ENCODE measurements at places on chromosomes 4 and X.
A peak's percentile ranks its signal among the peaks of the same experiment; 100 is the strongest.

- no peaks in the 10 kb centered on the region for H3K4me1 ChIP-seq
- no peak overlapping the region for H3K27ac ChIP-seq
- no peak overlapping the region for H3K4me3 ChIP-seq
- H3K27me3 ChIP-seq: no peaks in the 10 kb centered on the region
- H3K36me3 ChIP-seq: no peaks in the 10 kb centered on the region
These were observed 136.0 kb downstream of the GABRB1 start for GRCh38 chr4:47167081-47168035.

- no peak overlapping the region for H3K27ac ChIP-seq
- H3K36me3 ChIP-seq: no peaks in the 10 kb centered on the region
- no peaks in the 10 kb centered on the region for H3K27me3 ChIP-seq
- H3K4me3 ChIP-seq: no peak overlapping the region
- H3K4me1 ChIP-seq: no peaks in the 10 kb centered on the region
These were observed 32.7 kb downstream of the NEXMIF start for GRCh38 chrX:74892561-74892960.

- no peaks in the 10 kb centered on the region for H3K36me3 ChIP-seq
- H3K4me3 ChIP-seq: no peak overlapping the region
- no peaks in the 10 kb centered on the region for H3K27me3 ChIP-seq
- H3K27ac ChIP-seq: peak overlapping the region; percentile 57
- H3K4me1 ChIP-seq: peaks cover 22% of the 10 kb centered on the region
These were observed 295.4 kb downstream of the RAPGEF2 start for GRCh38 chr4:159398236-159398638.

DNA sequence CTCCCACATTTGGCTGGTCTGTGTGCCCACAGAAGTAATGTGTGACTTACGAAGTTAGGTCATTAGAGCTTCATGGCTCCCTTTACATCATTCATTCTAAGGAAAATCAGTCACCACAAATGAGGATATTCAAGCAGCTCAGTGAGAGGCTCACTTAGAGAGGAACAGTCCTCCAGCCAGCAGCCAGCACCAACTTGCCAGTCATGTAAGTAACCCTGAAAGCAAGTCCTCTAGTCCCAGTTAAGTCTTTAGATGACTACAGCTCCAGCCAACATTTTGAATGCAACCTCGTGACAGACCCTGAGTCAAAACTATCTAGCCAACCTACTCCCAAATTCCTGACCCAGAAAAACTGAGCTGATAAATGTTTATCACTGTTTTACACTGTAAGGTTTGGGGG lies 71.3 kb downstream of the LRBA start:
- no peaks in the 10 kb centered on the region for H3K4me1 ChIP-seq
- H3K27me3 ChIP-seq: no peaks in the 10 kb centered on the region
- H3K27ac ChIP-seq: no peak overlapping the region
- DNase-seq: no peak
- H3K36me3 ChIP-seq: no peaks in the 10 kb centered on the region

- peaks cover 32% of the 10 kb centered on the region for H3K4me1 ChIP-seq
- peak overlapping the region; percentile 29 for H3K4me3 ChIP-seq
- DNase-seq: no peak
- peak overlapping the region; percentile 13 for H3K27ac ChIP-seq
- H3K27me3 ChIP-seq: peaks cover 27% of the 10 kb centered on the region
- no peaks in the 10 kb centered on the region for H3K36me3 ChIP-seq
These were observed 29.1 kb upstream of the BCORL1 start for GRCh38 chrX:129953334-129953648.

DNA sequence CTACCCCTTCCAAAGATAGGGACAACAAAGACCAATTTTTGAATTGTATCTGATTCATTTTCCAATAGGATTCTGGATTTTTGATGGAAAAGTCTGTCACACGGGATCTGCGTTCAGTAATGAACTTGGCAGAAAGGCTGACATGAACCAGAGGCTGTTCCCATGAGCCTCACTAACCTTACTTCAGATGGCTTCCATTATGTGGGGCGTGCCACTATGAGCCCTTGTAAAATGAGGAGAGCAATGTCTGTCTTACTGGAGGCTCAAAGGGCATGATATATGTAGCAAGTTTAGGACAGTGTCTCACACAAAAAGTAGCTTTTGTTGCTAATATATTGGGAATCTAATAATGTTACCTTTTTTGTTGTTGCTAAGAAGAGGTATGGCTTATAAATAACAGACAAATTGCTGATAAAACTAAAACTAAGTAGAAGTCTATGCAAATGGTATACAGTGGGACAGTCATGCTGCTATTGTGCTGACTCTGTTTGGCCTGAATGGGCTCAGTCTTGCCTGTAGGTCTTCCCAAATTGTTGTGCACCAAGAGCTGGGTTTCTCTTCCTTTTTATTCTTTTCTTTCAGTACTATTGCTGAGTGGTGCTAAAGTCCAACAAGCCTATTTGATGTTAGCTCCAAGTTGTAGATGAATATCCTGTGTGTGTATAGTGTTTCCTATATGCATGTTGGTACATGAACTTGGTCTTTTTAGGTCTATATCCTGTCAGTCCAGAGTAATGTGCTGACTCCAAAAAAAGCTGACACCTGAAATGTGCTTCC lies 132.1 kb downstream of the SPRY1 start:
- no peaks in the 10 kb centered on the region for H3K27me3 ChIP-seq
- no peak overlapping the region for H3K4me3 ChIP-seq
- H3K27ac ChIP-seq: no peak overlapping the region
- no peak for DNase-seq
- H3K4me1 ChIP-seq: no peaks in the 10 kb centered on the region

GRCh38 chrX:111169141-111169540 lies 73.2 kb downstream of the PAK3 start:
- DNase-seq: no peak
- no peaks in the 10 kb centered on the region for H3K4me1 ChIP-seq
- H3K27me3 ChIP-seq: peaks cover 7% of the 10 kb centered on the region
- H3K27ac ChIP-seq: no peak overlapping the region
- no peaks in the 10 kb centered on the region for H3K36me3 ChIP-seq

DNA sequence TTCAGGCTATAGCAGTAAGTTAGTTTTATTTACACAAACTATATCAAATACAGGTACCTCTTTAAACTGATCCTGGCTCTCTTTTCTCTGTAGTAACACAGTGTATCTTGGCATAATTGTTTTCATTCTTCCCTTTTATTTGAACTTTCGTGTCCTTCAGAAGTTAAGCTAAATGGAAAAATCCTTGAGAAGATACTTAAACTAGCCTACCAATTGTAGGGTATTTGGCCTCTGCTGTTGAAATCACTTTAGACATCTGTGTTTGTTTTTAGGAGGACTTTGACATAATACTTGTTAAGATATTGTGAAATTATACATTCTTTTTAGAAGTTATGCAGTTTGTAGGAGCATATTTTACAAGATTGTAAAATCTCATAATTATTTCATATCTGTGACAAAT lies 90.3 kb upstream of the GK2 start:
- H3K36me3 ChIP-seq: no peaks in the 10 kb centered on the region
- no peak overlapping the region for H3K27ac ChIP-seq
- no peak for DNase-seq

DNA sequence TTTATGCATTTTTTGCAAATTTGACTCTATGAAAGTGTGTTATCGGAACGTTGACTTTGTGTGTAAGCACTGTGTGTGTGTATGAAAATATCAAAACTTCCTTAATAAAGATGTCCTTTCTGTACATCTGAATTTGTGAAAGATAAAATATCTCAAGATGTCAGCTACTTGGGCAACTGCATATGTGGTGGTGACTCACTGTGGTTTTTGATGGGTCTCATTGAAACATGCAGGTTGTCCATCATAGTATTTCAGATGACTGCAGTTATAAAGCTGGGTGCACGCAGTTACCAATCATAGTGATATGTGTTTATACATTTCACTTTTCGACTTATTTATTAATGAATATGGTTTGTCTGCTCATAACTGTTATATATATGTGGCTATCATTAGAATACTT lies 19.7 kb upstream of the BBS12 start:
- no peaks in the 10 kb centered on the region for H3K36me3 ChIP-seq
- no peaks in the 10 kb centered on the region for H3K27me3 ChIP-seq

- no peaks in the 10 kb centered on the region for H3K4me1 ChIP-seq
- H3K36me3 ChIP-seq: no peaks in the 10 kb centered on the region
- no peaks in the 10 kb centered on the region for H3K27me3 ChIP-seq
- H3K4me3 ChIP-seq: no peak overlapping the region
- H3K27ac ChIP-seq: no peak overlapping the region
These were observed 201.6 kb downstream of the CPE start for GRCh38 chr4:165580351-165580905.

DNA sequence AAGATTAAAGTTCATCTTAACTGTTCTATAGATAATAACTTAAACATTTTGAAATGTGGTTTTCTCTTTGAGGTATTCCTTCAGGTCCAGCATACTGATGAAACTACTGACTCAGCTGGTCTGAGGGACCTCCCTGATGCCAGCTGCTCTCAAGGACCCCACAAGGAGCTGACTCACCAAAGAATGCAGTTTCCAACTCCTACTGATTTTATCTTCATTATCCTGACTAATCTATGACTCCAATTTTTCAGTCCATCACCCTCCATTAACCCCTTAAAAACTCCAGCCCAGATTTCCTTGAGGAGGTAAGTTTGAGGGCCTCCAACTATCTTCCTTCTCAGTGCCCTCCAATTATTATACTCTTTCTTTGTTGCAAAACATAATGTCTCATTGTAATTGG lies 1.4 kb upstream of the UGT2B4 start:
- no peak overlapping the region for H3K4me3 ChIP-seq
- no peaks in the 10 kb centered on the region for H3K36me3 ChIP-seq
- H3K27me3 ChIP-seq: no peaks in the 10 kb centered on the region
- no peaks in the 10 kb centered on the region for H3K4me1 ChIP-seq

- H3K27me3 ChIP-seq: no peaks in the 10 kb centered on the region
- H3K27ac ChIP-seq: no peak overlapping the region
- H3K36me3 ChIP-seq: no peaks in the 10 kb centered on the region
- H3K4me1 ChIP-seq: no peaks in the 10 kb centered on the region
These were observed 45.7 kb downstream of the ELF2 start for GRCh38 chr4:139131209-139131870.

DNA sequence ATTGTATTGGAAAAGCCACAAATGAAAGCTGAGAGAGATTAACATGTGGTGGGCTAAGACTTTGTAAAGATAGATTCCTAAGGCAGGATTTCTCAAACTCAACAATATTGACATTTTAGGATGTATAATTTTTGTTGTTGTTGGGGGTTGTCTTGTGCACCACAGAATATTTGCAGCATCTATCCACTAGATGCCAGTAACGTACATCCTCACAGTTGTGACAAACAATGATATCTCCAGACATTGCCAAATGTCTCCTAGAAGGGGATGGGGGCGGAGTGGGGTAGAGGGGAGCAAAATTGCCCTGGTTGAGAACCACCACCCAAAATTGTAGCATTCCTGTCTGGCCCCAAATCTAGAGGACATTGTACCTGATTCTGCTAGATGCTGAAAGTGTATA lies 14.7 kb upstream of the CBR4 start:
- H3K4me1 ChIP-seq: no peaks in the 10 kb centered on the region
- no peak overlapping the region for H3K4me3 ChIP-seq
- no peaks in the 10 kb centered on the region for H3K36me3 ChIP-seq
- no peaks in the 10 kb centered on the region for H3K27me3 ChIP-seq
- peak; percentile 78 for DNase-seq

- H3K27ac ChIP-seq: no peak overlapping the region
- peaks cover 22% of the 10 kb centered on the region for H3K27me3 ChIP-seq
- peak; percentile 13 for DNase-seq
These were observed 123.3 kb downstream of the CLCN4 start for GRCh38 chrX:10280071-10280470.

GRCh38 chr4:80610845-80611677 lies 275.5 kb downstream of the CFAP299 start:
- H3K4me1 ChIP-seq: no peaks in the 10 kb centered on the region
- H3K4me3 ChIP-seq: no peak overlapping the region
- no peak overlapping the region for H3K27ac ChIP-seq
- no peaks in the 10 kb centered on the region for H3K27me3 ChIP-seq
- peak; percentile 3 for DNase-seq

DNA sequence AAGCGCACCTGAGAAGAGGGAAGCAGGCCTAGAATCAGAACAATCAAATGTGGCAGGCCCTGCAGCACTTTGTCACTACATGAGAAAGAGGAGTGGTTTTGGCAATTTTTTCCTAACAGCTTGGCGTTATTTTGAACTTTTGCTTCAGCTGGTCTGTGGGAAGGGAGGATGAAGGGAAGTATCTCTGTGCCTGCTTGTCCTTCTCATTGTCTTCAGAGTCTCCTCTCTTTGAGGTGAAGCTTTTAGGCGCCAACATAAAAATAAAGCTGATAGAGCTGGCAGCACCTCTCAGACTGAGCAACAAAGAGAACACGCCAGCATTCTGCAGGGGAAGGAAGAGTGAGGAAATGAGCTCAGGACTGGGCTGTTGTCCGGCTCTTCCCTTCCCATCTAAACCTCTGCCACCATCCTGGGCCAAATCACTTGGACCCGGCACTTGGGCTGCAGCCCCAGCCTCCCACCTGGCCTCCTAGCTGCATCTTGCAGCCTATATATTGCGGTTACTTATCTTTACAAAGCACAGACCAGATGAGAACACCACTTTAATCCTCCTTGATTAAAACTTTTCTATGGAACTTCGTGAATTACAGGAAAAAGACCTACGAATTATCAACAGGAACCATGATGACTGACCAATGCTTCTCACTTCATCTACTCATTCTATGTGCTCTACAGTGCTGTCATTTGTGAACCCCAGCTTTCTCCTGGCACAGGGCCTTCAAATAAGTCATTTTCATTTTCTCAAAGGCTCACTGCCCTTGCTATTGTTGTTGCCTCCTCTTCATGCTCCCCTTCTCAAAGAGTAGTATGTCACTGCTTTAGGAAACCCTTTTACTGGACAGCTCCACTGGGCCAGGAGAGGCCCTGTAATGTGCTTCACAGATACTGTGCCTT lies 476.4 kb upstream of the HS3ST1 start:
- no peaks in the 10 kb centered on the region for H3K27me3 ChIP-seq
- H3K36me3 ChIP-seq: no peaks in the 10 kb centered on the region
- H3K4me1 ChIP-seq: no peaks in the 10 kb centered on the region
- H3K27ac ChIP-seq: no peak overlapping the region
- no peak overlapping the region for H3K4me3 ChIP-seq

- no peaks in the 10 kb centered on the region for H3K36me3 ChIP-seq
- H3K4me1 ChIP-seq: no peaks in the 10 kb centered on the region
- no peak overlapping the region for H3K27ac ChIP-seq
- no peak overlapping the region for H3K4me3 ChIP-seq
These were observed 203.1 kb upstream of the NDST3 start for GRCh38 chr4:117831060-117831683.

DNA sequence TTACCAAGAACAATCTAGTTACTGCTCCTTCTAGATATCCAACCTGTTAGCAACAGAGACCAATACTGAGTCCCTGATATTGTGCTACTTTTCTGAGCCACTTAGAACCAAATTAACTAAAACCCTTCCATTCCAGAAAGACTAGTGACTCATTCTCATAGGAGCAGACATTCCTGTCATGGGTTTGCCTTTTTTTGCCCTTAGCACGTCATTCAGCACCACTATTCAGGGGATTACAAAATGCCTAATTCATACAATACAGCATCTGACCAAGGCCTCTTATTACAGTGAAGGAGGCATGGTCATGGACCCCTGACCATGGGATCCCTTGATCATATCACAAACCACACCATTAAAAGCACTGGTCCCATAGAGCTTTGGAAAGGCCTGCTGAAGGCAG lies 123.8 kb upstream of the CXCL13 start:
- H3K27me3 ChIP-seq: no peaks in the 10 kb centered on the region
- no peaks in the 10 kb centered on the region for H3K4me1 ChIP-seq
- DNase-seq: no peak
- no peak overlapping the region for H3K27ac ChIP-seq
- no peak overlapping the region for H3K4me3 ChIP-seq
- H3K36me3 ChIP-seq: no peaks in the 10 kb centered on the region

- H3K36me3 ChIP-seq: no peaks in the 10 kb centered on the region
- DNase-seq: peak; percentile 89
- H3K27me3 ChIP-seq: peaks cover 16% of the 10 kb centered on the region
- peaks cover 4% of the 10 kb centered on the region for H3K4me1 ChIP-seq
- no peak overlapping the region for H3K4me3 ChIP-seq
These were observed 6.4 kb downstream of the AMOT start for GRCh38 chrX:112834031-112834845.

All from muscle of leg (tissue), 16 donors.